AG08396 (cell line): ENCODE measurements at places on chromosomes 2 and 18.

GRCh38 chr2:165164201-165164600 lies 39.6 kb downstream of the SCN3A start:
- DNase-seq = no peak

DNA sequence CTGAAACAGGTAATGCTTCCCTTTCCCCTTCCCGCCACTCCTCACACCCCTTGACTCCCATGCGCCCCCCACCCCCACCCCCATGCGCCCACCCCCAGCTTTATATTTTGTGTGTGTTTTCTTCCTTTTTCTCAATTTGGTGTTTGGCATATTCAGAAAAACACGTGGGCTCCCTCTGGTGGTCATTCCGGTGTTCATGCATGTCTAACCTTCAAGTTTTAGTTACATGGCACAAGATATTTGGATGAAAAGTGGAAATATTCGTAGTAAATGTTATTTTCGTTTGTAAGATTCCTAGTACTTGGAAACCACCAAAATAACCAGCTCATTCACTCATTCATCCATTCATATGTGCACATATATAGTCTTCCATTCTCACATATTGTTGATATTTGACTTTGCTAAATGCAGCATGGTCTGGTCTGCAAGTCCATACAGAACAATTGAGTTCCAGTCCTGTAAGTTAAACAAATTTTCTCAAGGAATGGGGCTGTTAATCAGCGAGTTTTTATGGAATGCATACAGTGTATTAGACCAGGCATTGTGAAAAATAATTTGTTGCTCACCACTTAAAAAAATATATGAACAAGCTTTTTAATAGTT lies 143.6 kb upstream of the MAP3K20 start:
- no peak for DNase-seq

DNA sequence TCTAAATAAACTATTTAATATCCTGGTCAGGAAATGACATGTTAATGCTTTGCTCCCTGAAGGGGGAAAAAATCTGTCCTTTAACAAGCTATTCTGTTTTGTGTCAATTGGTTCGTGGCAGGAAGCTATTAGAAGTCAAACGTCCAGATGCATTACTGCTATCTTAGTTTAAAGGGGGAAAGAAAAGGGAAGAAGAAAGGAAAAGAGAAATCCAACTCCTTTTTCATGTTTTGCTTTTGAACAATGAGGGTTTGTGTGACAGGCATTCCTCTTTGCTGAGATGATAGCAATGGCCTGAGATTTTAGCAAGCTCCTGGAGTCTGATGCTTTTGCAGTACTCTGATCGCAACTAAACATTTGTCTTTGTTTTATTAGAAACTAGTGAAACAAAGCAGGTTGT lies 24.6 kb downstream of the TRIB2 start:
- no peak for DNase-seq

- no peak for DNase-seq
Measured at GRCh38 chr2:62968168-62968567, 82.5 kb upstream of the OTX1 start.

GRCh38 chr2:160286551-160286950 lies 86.5 kb upstream of the ITGB6 start:
- DNase-seq = no peak

- no peak for DNase-seq
Measured at GRCh38 chr2:61044636-61045035, 21.0 kb upstream of the SANBR start.
